NCI-H1417 (cell line): ENCODE measurements at places on chromosomes 7 and 10.

GRCh38 chr7:129989466-129989865, 36.7 kb upstream of the UBE2H start:
- no peak for DNase-seq

DNA sequence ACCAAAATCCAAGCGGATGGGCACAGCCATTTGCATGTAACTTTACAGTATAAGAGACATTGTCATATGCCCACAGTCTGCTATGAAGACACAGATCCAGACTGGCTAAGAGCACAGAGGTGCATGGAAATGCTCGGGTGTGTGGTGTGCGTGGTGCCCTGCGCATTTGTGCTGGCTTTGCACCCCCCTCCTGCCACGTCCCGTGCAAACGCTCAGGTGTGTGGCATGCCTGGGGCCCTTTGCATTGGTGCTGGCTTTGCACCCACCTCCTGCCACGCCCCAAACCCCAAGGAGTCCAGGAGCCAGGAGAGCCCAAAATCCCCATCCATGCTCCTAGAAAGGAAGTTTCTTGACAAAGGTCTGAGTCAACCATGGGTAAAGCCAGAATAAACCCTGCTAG, 306.2 kb downstream of the PTPRN2 start:
- DNase-seq = no peak

DNA sequence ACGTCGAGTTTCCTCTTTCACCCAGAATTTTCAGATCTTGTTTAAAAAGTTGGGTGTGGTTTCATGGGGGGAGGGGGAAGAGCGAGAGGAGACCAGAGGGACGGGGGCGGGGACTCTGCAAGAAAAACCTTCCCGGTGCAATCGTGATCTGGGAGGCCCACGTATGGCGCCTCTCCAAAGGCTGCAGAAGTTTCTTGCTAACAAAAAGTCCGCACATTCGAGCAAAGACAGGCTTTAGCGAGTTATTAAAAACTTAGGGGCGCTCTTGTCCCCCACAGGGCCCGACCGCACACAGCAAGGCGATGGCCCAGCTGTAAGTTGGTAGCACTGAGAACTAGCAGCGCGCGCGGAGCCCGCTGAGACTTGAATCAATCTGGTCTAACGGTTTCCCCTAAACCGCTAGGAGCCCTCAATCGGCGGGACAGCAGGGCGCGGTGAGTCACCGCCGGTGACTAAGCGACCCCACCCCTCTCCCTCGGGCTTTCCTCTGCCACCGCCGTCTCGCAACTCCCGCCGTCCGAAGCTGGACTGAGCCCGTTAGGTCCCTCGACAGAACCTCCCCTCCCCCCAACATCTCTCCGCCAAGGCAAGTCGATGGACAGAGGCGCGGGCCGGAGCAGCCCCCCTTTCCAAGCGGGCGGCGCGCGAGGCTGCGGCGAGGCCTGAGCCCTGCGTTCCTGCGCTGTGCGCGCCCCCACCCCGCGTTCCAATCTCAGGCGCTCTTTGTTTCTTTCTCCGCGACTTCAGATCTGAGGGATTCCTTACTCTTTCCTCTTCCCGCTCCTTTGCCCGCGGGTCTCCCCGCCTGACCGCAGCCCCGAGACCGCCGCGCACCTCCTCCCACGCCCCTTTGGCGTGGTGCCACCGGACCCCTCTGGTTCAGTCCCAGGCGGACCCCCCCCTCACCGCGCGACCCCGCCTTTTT, at the start of gene VIM:
Gene VIM, plus strand, starts transcription at position 151 of the 925 bp plus-strand sequence. CDS start 1,182 bp downstream, outside the sequence.
- no peak for DNase-seq

GRCh38 chr10:121556455-121556854, 41.8 kb downstream of the FGFR2 start:
- no peak for DNase-seq

DNA sequence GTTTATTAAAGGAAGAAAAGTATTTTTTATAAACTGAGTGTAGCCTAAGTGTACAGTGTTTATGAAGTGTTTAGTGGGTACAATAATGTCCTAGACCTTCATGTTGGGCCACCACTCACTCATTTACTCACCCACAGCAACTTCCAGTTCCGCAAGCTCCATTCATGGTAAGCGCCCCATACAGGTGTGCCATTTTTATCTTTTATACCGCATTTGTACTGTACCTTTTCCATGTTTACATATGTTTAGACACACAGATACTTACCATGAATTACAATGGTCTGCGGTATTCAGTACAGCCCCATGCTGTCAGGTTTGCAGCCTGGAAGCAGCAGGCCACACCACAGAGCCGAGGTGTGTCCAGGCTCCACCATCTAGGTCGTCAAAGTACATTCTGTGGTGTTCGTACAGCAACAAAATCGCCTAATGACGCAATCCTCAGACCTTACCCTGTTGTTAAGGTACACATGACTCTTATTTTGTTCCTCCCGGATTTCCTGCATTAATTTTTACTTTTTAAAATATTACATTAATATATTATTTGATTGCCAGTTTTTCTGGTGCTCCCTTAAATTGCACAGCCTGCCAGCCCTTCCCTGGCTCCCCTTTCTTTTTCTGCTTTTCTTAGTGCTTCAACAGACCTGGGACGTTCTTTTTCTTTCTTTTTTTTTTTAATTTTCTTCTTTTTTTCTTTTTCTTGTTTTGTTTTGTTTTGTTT, 881 bp upstream of the SSBP1 start:
- no peak for DNase-seq

- DNase-seq = no peak
These were observed 36.6 kb downstream of the RNLS start for GRCh38 chr10:88546497-88546896.

- no peak for DNase-seq
These were observed 23.5 kb downstream of the HECTD2 start for GRCh38 chr10:91433620-91434019.

- DNase-seq = no peak
These were observed 28.3 kb downstream of the EBF3 start for GRCh38 chr10:129935867-129936152.

DNA sequence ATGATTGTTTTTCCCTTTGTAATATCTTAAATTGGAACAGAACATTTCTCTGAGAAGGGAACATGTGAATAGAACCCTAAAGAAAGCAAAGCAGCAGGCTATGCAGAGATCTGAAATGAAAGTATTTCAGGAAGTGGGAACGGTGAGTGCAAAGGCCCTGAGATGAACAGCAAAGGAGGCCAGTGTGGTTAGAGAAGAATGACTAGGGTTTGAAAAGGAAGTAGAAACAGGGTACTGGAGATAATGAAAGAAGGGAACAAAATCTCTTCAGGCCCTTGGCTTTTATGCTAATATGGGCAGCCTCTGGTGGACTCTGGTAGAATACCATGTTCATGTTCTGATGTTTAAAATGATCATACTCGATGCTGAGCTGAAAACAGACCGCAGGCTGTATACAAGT, 22.2 kb downstream of the ARHGAP21 start:
- no peak for DNase-seq

DNA sequence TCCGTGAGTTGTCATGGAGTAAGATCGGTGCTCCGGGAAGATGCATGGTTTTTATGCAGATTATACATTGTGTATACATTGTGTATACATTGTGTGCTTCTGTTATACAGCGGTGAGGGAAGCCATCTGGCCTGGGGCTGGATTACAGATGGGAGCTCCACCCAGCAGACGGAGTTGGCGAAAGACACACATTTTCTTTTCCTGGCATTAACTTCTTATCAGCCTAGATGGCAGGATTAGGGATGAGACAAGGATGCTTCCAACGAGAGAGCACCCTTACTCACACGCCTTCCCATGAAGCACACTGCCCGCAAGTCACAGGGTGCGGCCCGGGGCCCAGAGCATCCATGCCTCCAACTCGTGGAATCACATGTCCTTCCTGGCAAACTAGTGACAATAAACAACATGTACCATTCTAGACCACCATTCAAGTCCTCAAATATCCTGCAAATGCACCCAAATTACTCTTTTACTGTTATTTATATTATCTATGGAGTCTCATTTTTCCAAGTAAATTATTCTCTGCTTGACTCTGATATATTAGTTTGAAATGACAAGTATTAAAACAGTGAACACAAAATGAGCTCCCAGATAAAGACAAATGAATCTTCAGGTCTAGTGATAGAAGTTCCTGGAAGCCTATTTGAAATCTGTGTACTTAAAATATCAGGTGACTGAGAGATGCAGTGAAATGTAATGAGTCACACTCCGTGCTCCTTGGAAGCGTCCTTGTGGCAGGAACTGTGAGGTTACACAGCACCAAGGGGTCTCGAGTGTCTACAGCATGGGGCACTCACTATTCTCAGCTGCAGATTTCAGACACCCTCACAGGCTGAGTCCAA, 29.8 kb upstream of the PPP2R2D start:
- no peak for DNase-seq

GRCh38 chr7:111858331-111858730, 296.0 kb upstream of the IMMP2L start:
- no peak for DNase-seq

DNA sequence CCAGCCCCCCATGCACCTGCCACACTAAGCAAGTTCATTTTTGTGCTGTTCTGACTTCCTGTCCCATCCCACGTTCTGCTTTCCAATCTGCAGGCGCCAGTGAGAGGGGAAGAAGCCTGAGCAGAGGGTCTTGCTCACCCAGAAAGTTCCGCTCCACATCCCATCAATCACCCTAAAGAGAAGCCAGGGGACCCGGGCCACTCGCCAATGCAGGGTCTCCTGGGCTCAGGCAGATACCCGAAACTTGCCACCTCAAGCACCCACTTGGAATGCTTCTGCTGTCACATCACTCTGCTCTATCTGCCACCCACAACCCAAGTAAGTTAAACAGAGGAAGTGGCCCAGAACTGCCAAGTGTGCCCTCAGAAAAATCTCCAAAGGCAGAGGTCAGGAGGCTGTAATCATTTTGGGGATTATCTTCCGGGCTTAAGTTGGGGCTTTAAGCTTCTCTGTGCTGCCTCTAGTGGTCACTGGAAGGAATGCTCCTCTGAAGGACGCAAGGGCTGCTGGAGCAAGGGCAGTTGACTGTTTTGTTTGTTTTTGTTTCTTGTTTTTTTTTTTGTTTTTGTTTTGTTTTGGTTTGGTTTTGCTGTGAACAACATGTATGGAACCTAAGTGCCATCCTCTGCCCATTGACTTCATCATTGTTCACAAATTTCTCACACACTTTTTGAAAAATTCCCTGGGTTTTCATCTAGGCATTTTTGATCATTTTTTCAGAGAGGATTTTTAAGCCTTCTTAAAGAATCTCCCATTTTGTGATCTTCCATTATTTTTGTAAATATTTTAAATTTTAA, 25.5 kb downstream of the PRR15 start:
- DNase-seq = peak; percentile 55

DNA sequence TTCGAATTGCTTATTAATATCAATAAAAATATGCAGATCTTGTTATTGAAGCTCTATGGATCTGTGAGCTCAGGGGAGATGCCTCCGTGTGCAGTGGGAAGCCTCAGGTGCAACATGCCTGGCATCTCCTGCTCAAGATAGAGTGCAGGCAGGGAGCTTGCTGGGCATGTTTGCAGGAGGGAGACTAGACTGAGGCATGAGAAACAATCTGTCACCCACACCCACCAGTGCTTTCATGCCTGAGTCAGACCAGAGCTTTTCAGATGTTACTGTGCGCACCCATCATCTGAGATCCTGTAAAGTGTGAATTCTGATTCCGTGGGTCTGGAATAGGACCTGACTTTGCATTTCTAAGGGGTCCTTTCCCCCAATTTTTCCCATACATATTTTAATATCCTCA, 62.0 kb downstream of the ZNF33B start:
- no peak for DNase-seq

DNA sequence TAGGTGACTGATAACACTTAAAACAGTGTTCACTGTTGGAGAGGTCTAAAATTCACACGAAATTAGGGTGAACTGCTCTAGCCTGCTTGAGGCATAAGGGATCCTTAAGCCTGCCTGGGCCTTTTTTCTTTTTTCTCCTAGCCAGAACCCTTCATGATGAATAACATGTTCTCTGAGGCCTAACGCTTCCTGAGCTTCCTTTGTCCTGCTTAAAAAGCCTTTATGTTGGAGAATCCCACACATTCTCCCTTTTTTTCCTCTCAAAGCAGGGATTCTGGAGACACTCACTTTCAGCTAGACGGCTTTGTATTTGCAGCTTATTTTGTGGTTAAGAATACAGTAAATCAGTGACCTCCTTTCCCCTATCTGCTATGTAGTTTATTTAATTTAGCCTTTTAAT, 354.7 kb upstream of the PHF14 start:
- no peak for DNase-seq

GRCh38 chr7:38318803-38319416, 45.5 kb upstream of the TARP start:
- DNase-seq = peak; percentile 69

- DNase-seq = no peak
These were observed 54.1 kb upstream of the OPN4 start for GRCh38 chr10:86600296-86600695.

GRCh38 chr10:50512214-50512595, 111.6 kb downstream of the SGMS1 start:
- DNase-seq = no peak

DNA sequence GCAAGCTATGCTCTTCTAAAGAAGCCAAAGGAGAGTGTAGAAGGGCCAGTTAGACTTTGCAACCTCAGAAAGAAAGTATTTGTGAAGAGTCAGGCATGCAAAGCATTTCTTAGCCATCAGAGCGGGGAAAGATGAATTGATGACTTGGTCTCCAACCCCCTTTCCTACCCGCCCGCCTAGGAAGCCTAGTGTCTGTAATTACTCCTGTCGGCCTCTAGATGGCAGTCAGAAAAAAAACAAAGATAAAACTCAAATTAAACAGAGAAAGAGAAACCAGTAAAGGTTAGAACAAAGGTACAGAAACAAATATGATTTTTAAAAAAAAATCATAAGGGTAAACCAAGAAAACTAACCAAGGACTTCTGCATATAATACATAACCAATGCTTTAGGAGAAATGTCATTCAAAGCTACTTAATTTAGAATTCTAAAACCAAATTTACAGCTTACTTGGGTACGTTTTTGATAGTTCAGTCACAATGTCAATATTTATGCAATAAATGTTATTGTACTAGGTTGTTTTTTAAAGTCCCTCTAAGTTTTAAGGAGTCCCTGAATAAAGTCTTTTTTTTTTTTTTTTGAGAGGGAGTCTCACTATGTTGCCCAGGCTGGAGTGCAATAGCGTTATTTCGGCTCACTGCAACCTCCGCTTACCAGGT, 97.6 kb downstream of the LYZL1 start:
- DNase-seq = peak; percentile 47

GRCh38 chr7:101664436-101664835, 35.3 kb upstream of the MYL10 start:
- no peak for DNase-seq

- DNase-seq = no peak
These were observed at the start of gene CYP2C9 for GRCh38 chr10:94938383-94938782. CYP2C9 (plus strand) TSS chr10:94938658; CDS start chr10:94938683, 25 bp downstream.

- no peak for DNase-seq
These were observed 20.6 kb upstream of the NKX6-2 start for GRCh38 chr10:132806561-132807003.

GRCh38 chr10:70274643-70275042, 9.2 kb downstream of the NPFFR1 start:
- no peak for DNase-seq

DNA sequence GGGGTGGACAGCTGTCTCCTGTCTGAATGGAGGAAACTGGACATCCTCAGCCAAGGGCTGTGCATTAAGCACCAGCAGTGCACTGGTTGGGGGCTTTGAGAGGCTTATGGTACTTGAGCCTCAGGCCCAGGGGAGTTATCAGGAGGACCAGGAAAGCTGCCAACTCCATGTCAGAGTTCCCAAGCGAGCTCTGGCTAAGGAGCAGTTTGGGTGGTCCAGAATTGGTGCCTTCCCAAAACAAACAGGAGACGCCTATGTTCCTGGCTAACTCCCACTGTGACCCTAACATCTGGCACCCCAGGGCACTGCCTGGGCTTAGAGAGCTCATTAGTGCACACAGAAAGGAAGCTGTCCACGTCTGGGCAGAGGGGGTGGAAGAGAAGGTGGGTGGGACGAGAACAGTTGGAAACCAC, 408.6 kb upstream of the NPVF start:
- DNase-seq = no peak

- no peak for DNase-seq
These were observed 9.0 kb upstream of the EBF3 start for GRCh38 chr10:129972966-129973673.
